NCI-H1048 (cell line): ENCODE measurements at places on chromosomes 1 and 21.

DNA sequence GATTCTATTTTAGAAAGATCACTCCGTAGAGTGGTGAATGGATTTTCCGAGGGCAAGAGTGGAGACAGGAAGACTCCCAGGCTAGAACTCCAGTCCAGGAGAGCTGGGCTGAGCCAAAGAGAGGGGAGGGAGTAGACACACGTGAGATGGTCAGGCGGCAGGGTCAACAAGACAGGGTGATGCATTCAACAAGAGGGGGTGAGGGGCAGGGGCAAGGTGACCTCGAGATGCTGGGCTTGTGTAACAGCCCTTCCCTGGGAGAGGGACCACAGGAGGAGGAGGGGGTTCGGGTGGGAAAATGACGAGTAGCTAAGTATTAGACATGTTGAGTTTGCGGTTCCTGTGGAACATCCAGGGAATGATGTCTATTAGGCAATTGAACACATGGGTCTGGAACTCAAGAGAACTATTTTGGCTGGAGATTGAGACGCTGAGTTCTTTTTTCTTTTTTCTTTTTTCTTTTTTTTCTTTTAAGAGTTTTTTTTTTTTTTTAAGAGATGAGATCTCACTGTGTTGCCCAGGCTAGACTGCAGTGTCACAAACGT lies 13.3 kb downstream of the RSPO1 start:
- no peak for DNase-seq

GRCh38 chr1:210236386-210236839 lies 3.8 kb downstream of the SERTAD4 start:
- no peak for DNase-seq

DNA sequence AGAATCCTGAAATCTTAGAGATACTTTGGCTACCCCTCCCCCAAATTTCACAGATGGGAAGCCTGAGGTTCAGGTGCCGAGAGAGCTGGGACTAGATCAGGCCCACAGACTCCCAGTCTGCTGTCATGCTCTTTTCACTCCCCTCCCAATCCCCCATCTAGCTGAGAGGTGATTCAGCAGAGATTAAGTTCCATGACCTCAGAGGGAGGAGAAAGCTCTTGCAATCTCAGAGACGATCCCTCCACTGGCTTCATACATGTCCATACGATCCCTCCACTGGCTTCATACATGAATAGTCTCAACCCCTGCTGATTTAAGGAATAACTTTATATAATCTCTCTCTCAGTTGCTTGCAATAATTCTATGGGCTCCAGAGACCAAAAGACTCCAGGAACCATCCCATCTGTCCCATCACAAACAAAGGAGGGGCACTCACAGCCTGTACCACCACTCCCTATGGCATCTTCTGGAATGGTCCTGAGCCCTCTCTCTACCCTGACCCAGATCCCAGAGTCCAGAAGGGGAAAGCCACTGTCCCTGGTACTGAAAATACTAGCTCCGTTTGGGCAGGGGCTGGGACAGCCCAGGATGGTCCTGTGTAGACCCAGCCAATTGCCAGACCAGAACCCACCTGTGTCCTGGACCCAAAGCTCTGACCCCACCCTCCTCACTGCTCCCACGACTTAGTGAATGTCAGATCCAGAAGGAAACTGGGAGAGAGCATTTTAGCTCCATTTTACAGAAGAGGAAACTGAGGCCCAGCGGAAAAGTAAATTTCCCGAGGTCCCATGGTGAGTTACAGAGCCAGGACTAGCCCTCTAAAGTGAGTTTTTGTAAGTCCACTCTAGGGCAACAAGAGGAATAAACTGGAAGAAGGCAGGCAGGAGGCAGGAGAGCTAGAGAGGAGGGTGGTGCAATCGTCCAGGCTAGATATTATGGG lies 27.1 kb downstream of the RIMS3 start:
- no peak for DNase-seq

DNA sequence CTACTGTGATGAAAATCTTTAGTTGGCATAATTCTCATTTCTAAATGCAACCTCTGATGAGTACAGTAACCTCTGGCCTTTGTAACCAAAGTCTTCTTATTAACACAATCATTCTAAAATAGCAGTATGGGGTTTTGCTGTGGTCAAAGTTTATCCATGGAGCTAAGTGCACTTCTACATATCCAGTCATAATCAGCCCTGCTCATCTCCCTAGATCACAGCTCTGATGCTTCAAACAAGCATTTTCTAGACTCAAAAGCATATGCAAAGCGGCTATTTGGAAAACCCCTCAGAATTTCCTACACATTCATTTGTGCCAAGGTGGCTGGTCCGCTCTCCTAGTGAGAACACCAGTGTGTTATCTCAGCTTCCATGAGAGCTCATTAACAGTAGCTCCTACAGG lies 418.6 kb downstream of the MRPL39 start:
- no peak for DNase-seq

DNA sequence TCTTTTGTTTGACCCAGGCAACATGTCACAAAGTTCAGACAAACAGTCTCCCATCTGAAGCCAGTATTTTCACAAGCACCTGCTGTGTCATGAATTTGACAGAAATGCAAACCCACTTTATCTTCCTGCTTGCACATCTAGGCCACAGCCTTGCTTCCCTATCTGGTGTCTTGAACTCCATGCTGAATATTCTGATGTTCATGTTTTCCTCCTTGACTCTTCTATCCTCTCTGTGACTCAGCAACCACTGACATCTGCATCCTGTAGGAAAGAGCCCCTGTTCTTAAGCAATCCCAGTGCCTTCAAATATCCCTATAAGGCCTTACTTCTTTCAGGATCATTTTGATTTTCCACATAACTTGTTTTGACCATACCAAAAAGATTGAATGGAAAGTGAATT lies 6.5 kb downstream of the CD55 start:
- no peak for DNase-seq

GRCh38 chr1:29785137-29785527 lies 548.8 kb downstream of the PTPRU start:
- no peak for DNase-seq

DNA sequence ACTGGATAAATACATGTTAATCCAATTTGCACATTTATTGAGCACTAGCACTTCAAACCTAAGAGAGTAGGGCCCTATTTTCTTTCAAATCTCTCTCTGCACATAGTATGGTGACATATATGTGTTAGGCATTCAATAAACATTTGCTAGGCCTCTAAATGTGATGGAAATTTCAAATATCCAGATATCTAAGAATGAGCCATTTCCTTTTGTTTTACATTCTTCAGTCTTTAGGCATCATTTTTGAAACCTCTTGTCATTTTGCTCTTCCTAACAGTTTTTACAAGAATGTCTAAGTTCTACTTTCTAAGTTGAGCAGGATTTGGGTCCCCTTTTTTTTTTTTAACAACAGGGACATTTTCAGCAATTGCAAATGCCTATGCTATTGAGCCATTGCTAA lies 395.7 kb upstream of the ST6GALNAC5 start:
- DNase-seq = no peak

DNA sequence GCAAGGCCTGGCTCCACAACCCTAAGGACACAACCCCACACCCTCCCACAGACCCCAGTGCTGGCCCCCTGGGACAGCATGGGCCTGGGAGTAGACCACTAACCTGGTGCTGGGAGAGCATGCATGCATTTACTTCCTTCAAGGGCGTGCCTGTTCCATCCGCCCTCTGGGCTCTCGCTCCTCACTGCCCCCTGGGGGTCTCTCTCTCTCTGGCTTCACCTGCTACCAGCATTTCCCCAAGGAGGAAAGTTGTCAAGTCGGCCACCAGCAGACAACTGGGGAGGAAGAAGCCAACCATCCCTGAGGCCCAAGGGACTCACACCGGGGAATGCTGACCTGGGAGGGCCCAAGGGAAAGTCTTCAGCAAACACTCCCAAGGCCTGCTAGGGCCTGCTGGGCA lies 6.5 kb downstream of the LRP8 start:
- DNase-seq = no peak

DNA sequence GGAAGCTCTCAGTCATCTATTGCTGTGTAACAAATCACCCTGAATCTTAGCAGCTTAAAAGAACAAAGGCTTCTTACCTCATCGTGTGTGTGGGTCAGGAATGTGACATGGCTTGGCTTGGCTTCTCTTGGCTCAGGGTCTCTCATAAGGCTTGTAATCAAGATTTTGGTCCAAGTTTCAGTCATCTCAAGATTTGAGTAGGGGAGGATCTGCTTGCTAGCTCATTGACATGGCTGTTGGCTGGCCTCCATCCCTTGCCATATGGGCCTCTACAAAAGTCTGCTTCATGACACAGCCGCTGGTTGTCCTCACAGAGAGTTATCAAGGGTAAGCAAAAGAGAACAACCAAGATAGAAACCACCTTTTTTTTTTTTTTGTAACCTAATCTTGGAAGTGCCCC lies 207.7 kb downstream of the PTPRC start:
- DNase-seq = no peak

GRCh38 chr1:227472772-227473171 lies 90.6 kb upstream of the ZNF678 start:
- DNase-seq = no peak

GRCh38 chr21:18334066-18334465 lies 69.5 kb downstream of the TMPRSS15 start:
- DNase-seq = no peak

GRCh38 chr21:45160198-45160597 lies 85.8 kb downstream of the ADARB1 start:
- no peak for DNase-seq

DNA sequence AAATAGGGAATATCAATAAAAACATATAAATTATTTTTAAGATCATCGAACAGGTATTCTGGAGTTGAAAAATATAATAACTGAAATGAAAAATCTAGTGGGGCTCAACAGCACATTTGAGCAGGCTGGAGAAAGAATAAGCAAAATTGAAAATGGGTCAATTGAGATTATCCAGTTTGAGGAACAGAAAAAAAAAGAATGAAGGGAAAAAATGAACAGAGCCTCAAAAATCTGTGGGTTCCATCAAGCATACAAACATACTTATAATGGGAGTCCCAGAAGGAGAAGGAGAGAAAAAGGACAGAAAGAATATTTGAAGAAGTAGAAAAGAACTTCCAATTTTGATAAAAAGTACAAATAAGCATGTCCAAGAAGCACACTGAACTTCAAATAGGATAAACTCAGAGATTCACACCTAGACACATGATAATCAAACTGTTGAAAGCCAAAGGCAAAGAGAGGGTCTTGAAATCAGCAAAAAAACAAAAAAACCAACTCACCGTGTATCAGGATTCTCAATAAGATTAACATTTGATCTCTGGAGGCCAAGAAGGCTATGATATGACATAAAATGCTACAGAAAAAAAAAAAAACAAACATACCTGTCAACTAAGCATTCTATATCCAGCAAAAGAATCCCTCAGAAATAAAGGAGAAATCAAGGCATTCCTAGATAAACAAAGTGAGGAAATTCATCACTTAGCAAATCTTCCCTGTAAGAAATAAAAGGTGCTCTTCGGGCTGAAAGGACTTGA lies 5.4 kb upstream of the COQ8A start:
- no peak for DNase-seq

- DNase-seq = no peak
These were observed 31.8 kb downstream of the RABIF start for GRCh38 chr1:202857136-202857610.

DNA sequence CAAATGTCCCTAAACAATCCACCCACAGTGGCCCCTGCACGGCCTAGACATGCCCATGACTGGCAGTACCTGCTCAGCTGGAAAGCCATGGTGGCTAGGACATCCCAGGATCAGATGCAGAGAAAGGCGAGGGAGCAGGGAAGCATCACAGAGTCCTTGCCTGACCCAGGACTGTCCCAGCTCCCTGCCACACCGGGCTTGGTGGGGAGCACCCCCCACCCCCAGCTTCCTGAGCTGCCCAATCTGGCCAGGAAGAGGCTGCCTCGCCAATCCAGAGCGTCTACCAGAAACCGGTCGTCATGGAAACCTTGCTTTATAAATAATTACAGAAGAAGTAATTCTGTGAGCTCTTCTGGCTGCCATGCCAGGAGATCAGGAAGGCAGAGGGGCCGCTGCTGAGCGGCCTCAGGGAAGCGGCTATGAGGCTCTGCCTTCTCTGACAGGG lies 34.8 kb downstream of the ACOT7 start:
- no peak for DNase-seq

DNA sequence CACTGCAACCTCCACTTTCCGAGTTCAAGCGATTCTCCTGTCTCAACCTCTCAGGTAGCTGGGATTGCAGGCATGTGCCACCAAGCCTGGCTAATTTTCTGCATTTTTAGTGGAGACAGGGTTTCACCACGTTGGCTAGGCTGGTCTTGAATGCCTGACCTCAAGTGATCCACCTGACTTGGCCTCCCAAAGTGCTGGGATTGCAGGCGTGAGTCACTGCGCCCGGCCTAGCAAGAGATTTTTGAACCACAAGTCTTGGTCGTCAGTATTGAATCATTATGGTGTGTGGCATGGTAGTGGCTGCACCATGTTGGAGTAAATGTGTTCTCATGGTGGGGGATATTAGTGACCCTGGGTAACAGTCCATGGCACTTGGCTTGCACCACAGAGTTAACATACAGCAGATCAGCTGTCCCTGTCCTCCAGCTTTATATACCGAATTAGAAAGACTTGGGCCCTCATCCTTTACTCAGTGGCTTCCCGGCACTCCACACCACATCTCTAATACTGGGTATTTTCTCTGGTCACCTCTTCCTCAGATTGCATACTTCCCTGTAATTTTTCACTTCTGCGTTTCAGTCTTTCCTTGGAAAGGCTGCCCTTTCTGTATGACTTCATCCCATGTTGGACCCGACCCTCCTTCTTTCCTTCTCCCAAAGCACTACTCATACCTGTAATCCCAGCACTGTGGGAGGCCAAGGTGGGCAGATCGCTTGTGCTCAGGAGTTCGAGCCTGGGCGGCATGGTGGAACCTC lies 25.1 kb downstream of the AK4 start:
- no peak for DNase-seq

DNA sequence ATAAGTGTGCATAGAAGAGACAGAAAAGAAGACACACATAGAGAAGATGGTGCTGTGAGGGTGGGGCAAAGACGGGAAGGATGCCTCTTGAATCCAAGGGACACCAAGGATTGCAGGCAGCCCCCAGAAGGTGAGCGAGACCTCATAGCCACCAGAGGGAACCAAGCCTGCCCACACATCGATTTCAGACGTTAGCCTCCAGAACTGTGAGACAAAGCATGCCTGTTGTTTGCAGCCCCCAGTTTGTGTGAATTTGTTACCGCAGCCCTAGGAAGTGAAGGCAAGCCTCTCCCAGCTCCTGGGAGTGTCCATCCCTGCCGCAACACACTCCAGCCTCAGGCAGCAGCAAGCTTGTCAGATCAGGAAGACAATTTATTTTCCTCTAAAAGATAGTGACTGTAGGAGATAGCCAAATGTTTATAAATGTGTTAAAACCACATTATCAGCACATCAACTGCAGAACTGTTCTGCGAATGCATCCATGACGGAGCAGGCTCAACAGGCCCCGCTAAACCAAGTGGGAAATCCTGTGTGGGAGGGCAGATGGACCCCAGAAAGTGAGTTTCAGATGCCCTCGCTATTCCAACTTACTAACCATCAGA lies 543.3 kb downstream of the MATN1 start:
- DNase-seq = no peak
